ENCODE measurements at places on chromosomes 1 and 21.

GRCh38 chr1:56816264-56816663, 2.9 kb downstream of the FYB2 start:
- no peak for DNase-seq

DNA sequence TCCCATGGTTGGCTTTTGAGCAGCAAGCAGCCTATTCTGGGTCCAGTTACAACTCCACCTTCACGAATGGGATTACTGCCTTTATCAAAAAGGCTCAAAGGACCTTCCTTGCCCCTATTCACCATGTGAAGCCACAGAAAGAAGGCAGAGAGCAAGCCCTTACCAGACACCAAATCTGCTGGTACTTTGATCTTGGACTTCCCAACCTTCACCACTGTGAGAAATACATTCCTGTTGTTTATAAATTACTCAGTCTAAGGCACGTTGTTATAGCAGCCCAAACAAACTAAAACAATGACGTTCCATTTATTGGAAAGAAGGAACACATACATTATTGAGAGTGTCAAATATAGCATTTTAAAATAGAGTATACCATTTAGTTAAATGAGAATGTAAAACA, 1557.9 kb downstream of the PLA2G4A start:
- DNase-seq = no peak

DNA sequence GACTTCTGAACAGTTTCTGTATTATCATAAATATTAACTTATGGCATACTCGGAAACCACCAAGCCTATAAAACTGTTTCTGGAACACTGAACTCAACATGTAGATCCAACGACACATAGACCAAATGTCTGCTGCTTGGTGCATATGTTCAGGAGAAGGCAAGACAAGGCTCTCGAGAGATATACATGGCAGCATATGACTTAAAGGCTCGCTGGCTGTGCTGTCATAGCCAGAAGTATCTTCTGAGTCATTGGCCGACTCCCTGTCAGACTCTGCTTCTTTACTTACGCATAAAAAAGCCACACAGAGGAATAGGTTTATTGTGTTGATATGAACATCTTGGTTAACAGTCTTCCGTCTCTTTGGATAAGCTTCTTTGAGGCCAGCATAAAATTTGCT, 60.6 kb downstream of the LYST start:
- no peak for DNase-seq

GRCh38 chr1:54950369-54951163, 29.9 kb upstream of the TMEM61 start:
- peak; percentile 30 for DNase-seq

DNA sequence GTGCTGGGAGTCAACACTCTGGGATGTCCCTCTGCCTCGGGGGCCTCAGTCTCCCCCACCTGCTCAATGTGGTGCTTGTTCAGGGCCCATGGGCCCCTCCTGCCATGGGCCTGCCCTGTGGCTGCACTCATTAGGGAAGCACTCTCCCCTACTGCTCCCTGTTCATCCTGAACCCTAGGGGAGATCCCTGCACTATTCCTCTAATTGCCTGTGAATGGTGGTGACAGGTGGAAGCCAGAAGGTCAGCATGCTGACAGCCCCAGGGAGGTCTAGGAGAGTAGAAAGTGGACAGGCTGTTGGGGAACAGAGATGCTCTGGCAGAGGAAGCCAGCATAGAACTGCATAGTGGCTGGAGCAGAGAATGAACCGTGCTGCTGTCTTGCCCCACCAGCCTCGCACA, 217.6 kb downstream of the TRABD2B start:
- DNase-seq = no peak

DNA sequence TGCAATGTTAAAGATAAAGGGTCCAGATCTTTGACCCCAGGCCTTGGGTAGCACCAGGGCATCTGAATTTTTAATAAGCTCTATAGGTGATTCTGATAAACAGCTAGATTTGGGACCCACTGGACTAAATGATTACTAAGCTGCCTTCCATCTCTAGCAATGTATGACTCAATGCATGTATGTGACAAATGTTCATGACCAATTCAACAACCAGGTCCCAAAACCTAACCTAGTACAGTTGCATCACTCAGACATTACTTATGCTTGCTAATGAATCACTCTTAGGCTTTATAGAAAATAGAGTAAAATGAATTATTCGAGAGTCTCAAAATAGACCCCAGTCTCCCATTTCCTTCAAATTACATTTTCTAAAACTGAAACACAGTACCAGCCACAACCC, 35.5 kb downstream of the RCAN1 start:
- no peak for DNase-seq

GRCh38 chr1:107668762-107669161, 296.2 kb downstream of the VAV3 start:
- no peak for DNase-seq

GRCh38 chr1:2152954-2153353, 41.6 kb downstream of the FAAP20 start:
- DNase-seq = no peak

Data from activated T-cell treated with anti-CD3 and anti-CD28 coated beads for 4 hours (primary cell).